ENCODE measurements at places on chromosomes 13 and 19. TPM values are rescaled to one million over a fixed set of nuclear protein-coding genes. Genes with fewer than 3 reads are reported as not detected.

GRCh38 chr19:10000171-10000826 is 10.0 kb downstream of the COL5A3 start:
- peak; percentile 70 for DNase-seq

DNA sequence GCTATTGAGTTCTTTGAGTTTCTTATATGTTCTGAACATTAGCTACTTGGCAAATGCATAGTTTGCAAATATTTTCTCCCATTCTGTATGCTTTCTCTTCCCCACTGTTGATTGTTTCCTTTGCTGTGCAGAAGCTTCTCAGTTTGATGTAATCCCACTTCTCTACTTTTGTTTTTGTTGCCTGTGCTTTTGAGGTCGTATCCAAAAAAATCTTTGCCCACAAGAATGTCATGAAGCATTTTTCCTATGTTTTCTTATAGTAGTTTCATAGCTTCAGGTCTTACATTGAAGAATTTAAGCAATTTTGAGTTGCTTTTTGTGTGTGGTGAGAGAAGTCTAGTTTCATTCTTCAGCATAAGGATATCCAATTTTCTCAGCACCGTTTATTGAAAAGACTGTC is 536.7 kb upstream of the ARGLU1 start:
- DNase-seq: peak; percentile 35

DNA sequence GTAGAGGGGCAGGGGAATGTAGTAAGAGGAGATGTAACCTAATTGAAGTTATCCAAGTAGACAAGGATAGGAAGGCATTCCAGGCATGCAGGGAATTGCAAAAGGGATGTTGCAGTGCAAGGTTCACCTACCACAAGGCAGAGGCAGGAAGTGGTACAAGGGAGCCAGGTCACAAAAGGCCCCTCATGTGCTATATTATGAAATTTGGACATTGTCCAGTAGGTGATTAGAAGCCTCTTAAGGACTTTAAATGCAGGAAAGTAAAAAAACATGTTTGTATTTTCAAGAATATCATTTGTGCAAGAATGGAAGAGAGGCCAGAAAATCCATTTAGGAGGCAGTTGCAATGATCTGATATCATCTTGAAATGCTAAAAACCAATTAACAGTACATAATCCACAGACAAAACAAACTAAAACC is 111.4 kb downstream of the FRY start:
- peak; percentile 52 for DNase-seq

DNA sequence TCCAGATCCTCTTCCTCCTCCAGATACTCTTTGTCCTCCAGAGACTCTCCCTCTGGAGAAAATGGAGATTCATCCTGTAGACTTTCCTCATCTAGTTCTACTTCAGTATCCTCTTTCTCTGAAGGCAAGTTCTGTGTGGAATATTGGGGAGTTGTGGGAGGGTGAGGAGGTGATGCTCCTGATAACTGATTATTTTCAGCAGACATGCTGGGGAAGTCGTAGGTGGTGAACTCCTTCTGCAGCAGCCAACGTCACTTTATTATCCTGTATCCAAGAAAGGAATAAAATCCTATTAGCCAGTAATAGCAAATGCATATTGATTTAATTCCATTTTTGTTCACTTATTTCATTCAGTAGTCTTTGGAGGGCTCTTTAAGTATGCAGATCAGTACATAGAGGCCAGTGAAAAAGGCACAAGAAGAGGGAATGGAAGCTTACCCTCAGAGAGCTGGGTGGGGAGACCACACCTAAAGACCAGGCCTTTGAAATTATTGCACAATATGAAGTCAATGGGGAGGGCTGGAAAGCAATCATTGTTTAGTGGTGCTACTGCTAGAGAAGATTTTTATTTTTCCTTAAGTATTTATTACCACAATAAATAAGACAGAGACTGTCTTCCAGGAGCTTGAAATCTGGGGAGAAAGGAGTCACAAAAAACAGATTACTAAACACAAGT is 18.6 kb downstream of the ERICH6B start:
- no peak for DNase-seq

DNA sequence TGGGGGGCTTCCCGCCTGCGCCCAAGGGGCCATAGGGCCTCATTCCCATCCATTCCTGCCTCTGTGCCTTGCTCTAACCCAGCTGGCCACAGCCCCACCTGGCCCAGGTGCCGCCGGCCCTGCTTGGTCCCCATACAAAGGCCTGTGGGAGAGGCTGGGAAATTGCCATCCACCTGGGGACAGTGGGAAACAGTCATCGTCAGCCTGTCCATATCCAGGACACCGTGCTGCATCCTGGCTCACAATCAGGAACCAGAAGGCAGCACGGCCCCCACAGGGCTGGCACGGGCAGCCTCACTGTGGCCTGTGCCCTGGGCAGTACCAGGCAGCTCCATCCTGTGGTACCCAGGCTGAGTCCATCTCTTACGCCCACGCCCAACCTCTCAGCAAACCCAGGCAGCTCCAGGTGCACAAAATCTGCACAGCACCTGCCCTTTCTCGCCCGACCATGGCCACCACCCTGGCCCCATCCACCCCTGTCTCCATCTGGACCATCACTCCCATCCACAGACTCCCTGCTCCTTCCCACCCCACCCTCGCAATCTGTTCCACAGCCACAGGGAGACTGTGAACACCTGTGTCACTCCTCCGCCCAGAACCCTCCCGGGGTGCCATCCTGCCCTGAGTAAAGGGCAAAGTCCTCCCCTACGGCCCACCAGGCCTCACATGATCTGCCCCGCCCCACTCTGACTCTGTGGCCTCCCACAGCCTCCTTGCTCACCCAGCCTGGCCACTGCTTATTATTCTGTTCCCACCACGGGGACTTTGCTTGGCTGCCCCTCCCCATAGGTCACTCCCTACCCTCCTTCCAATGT is 21.1 kb upstream of the FBXO27 start:
- DNase-seq: no peak

DNA sequence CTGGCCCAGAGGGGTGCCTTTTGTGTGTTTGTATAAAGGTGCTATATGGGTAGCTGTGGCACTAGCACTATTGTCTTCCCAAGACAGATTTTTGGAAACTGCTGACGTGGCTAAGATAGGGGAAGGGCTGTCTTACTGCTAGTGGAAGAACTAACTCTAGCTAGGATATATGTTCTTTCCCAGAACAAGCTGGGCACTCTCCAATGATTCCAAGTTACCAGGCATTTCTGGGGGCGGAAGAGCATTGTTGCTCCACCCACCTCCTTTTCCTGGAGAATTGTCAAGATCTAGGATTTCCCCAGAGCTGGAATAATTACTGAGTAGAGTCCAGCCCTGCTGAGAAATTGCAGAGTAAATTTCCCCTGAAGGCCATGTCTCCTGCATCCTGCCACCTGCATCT is 408.3 kb downstream of the KLF5 start:
- DNase-seq: peak; percentile 16

DNA sequence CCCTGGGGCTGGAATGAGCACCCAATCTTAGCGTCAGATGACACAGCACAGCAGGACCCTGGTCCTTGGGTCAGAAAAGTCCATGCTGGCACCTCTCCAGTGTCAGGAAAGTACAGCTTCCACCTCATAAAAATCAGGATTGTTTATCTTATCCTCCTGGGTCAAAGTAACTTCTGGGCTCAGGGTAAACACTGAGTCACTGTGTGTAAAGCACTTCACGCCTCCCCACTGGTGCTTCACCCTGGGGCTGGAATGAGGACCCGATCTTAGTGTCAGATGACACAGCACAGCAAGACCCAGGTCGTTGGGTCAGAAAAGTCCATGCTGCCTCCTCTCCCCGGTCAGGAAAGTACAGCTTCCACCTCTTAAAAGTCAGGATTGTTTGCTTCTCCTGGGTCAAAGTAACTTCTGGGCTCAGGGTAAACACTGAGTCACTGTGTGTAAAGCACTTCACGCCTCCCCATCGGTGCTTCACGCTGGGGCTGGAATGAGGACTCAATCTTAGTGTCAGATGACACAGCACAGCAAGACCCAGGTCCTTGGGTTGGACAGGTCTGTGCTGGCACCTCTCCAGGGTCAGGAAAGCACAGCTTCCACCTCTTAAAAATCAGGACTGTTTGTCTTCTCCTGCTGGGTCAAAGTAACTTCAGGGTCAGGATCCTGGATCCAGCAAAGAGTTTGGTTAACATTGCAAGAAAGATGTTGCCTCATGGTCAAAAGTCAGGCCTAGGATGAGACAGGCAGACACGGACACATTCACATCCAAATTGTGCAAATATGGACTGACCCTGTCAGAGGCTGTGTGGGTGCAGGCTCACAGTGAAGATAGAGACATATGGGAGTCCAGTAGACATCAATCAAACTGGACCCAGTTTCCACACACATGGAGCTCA is 39.2 kb upstream of the CYP2A7 start:
- DNase-seq: no peak

DNA sequence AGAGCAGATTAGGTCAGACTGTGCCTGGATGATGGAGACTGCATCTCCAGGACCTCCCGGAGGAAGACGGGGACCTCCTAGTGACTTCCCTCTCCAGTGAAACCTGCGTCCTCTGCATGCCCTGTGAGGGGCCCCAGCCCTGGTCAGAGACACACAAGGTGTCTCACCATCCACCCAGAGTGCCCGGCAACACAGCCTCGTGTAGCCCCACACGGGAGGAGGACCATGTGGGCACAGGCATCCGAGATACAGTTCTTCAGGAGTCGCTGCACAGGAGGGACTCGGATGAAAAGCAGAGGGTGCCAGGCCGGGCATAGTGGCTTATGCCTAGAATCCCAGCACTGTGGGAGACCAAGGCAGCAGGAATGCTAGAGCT is 64.8 kb downstream of the PEPD start:
- DNase-seq: no peak

Gene NCCRP1
- not detected for polyA plus RNA-seq

Gene IGFL1
- polyA plus RNA-seq: not detected

Gene OSCAR
- 0.23 TPM for polyA plus RNA-seq

Gene ZNF730
- polyA plus RNA-seq: 0.39 TPM

Gene CGB1
- not detected for polyA plus RNA-seq

All from IMR-90 (cell line).